ENCODE measurements at places on chromosomes 5 and 9.

DNA sequence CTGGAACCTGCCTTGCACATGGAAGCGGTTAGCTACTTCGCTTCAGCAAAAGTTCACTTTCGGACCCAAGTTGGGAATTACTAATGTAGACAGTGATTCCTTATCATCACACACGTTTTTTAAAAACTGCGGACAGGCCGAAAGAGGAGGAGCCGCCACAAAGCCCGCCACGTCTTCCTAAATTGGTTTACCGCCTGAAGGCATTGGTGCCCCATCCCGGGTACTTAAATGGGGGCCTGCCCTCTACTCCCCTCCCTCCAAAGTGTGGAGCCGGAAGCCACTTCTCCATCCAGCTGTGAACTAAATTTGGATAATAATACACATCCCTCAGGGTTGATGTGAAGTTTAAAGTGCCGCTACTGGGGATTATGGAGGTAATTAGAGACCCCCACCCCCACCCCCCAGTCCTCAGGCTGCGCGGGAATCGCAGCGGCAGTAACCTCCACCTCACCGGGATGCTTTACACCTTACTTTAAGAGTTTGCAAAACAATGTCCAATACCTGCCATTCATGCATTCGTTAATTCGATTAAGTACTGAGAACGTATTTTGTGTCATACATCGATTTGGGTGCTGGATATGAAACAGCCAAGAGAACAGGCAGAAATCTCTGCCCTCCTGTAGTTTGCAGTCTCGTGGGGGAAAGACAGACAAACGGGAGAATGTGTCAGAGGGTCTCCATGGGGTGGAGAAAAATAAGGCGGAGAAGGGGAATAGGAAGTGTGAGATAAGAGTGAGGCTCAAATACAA is 937 bp upstream of the MACROH2A1 start:
- DNase-seq: no peak

GRCh38 chr9:92965061-92965758 is 17.9 kb downstream of the FGD3 start:
- no peak for DNase-seq

DNA sequence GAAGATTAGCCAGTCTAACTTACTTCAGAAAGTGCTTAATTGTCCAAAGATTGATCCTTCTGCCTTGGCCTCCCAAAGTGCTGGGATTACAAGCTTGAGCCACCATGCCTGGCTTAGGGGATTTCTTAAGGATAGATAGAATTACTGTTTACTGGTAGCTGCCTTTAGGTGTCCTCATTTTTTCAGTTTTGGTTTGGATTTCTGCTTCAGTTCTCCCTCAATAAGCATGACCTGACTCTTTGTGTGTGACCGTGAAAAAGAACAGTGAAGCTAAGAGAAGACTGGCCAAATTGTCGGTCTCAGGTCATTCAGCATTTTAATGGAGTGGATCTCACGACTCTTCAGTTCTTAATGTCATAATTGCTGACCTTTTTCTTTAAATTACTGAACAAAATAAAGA is 22.9 kb upstream of the CMYA5 start:
- DNase-seq: no peak

DNA sequence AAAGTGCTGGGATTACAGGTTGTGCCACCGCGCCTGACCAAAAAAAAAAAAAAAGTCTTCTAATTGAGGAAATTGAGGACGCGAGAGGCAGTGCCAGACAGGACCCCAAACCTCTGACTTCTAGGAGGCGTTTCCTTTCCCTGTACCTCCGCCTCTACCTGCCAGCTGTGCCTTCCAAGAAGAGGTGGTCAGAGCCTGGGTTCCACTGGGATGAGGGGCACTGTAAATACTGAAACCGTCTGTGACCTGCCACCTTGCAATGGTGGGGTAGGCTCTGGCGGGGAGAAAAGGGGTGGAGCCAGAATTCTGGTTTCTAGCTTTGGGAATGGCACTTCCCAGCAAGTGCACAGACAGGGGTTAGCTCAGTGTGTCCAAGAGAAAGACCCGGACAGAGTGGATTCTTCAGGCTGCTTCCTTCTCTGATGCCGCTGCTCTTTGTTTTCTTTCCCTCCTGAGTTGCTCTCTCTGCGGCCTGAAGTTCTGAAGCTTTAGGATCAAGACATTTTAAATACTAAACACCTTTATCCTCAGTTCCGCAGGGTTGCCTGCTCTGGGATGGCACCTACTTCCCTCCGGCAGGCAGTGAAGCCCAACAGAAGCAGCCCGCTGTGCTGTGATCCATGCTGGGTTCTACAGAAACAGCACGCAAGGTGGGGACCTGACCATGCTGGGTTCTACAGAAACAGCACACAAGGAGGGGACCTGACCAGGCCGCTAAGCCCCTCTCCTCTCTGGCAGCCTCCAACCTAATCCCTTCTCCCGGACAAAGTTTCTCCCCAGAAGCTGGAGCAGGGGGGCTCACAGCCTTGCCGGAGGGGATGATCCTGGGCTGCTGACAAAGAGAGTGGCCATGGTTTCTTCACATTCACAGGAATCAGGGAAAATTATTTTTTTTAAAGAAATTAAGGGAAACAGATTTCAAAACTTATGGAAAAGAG is 65.2 kb downstream of the OTULIN start:
- DNase-seq: no peak

- no peak for DNase-seq
These were observed 627.9 kb upstream of the ST8SIA4 start for GRCh38 chr5:101531026-101531425.

- peak; percentile 75 for DNase-seq
These were observed 348.0 kb downstream of the SEMA5A start for GRCh38 chr5:9197881-9198260.

DNA sequence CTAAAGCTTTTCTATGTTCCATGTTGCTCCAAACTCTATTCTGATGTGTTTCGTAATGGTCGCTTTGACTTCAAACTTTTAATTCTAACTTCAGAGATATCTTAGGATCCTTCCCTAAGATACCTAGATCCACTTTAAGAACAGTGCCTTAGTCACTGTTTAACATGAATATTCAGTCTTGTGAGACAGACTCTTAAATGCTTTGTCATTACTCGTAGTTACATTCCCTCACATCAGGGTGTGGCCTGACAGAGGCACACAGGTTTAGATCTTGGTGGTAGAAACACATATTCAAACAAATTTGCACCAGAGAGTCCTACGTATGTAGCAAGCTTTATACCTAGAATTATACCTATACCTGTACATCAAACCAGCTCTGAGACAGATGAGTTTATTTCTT is 687.0 kb upstream of the C9orf72 start:
- no peak for DNase-seq

GRCh38 chr9:18606846-18607245 is 132.9 kb downstream of the ADAMTSL1 start:
- DNase-seq: peak; percentile 72

- peak; percentile 89 for DNase-seq
These were observed 46.7 kb downstream of the GDNF start for GRCh38 chr5:37792975-37793631.

GRCh38 chr5:168467755-168468330 is 18.4 kb upstream of the RARS1 start:
- DNase-seq: no peak

GRCh38 chr9:72952381-72952690 is 517 bp downstream of the ALDH1A1 start:
- no peak for DNase-seq

DNA sequence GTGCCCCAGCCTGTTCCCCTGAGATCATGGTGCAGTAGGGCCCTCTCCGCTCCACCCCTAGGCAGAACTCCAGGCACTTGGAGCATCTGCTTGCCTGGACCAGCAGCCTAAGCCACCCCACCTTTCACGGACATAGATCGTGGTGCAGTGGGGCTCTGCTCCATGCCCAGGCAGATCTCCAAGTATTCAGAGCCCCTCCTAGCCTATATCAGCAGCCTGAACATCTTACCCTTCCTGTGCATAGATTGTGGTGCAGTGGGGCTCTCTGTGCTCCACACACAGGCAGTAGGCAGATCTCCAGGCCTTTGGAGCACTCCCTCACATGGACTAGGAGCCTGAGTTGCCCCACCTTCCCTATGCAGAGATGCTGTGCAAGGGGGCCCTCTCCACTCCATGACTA is 103.0 kb downstream of the GLIS3 start:
- no peak for DNase-seq

GRCh38 chr5:37717276-37717612 is 122.6 kb downstream of the GDNF start:
- DNase-seq: no peak

DNA sequence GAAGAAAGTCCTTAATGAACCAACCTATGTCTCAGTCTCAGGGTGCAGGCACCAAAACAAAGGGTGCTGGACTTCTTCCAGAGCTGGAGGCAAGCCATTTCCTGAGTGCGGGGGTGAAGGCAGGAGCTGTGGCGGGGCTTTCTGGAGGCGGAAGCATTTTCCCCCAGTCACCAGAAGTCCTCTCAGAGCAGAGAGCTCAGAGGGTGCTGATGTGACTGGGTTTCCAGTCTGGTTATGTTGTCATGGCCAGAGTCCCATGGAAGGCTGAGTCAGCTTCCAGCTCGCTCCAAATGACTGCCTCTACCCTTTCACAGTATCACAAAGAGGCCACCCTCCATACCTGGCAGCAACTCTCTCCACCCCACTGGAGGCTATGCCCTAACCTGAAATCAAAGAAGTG is 86.0 kb downstream of the TRPC7 start:
- no peak for DNase-seq

- DNase-seq: peak; percentile 60
These were observed 2.9 kb upstream of the CNTRL start for GRCh38 chr9:121071756-121072421.

GRCh38 chr5:147098233-147098790 is 136.5 kb upstream of the STK32A start:
- peak; percentile 56 for DNase-seq

- DNase-seq: peak; percentile 27
These were observed 2.5 kb downstream of the EGFL7 start for GRCh38 chr9:136665111-136665703.

DNA sequence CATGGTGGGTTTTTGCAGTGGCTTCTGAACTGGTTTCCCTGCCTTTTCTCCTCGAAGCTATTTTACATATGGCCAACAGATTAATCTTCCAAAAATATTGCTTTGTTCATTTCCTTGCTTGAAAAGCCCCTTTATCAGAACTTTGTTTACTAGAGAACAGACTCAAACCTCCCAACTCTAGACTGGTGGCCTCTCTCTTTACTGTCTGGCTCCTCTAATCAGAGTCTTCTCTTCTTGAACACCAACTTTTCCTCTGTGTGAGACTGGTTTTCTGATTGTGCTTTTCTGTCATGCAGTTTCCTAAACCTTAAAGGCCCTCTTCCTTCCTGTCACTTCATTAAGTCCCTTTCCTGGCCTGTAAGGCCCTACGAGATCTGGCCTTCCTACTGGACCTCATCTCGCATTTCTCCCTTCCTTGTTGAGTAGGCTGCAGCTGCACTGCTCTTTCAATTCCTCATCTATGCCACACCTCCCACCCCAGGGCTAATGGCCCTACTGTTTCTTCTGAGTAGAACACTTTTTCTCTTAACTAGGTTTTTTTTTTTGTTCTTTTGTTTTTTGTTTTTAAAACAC is 5.7 kb downstream of the C9orf43 start:
- DNase-seq: no peak

- no peak for DNase-seq
These were observed 359.7 kb downstream of the MLLT3 start for GRCh38 chr9:20262611-20263010.

GRCh38 chr5:146203872-146204192 is 427 bp downstream of the RBM27 start:
- no peak for DNase-seq

GRCh38 chr5:158375531-158375930 is 516.6 kb upstream of the CLINT1 start:
- DNase-seq: no peak

DNA sequence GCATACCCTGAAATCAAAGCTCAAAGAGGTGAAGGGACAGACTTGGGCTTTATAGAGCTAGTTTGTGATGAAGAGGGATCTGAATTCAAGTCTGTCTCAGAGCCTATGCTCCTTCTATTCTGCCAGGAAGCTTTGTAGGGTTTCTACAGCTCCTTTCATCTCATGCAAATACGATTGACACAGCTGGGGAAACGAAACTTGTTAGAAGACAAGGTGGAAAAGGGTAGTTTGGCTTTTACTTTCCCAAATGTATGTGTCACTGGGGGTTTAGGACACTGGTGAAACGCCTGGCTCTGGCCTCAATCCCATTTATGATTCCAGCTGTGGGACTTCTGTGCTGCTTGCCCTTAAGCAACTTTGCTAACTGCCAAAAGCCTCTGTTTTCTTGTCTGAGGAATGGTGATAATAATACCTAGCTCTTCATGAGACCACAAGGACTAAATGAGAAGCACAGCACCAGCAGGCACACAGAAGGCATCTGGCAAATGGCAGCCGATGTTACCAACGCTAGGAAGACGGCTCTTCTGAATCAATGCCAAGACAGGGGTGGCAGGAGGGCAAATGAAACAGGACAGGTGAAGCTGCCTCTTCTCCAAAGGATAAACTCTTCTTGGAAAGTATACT is 70.3 kb upstream of the EQTN start:
- no peak for DNase-seq

- no peak for DNase-seq
These were observed 2.1 kb downstream of the SLC9A3 start for GRCh38 chr5:522116-522515.

GRCh38 chr5:171477101-171477500 is 57.7 kb downstream of the FGF18 start:
- DNase-seq: no peak

DNA sequence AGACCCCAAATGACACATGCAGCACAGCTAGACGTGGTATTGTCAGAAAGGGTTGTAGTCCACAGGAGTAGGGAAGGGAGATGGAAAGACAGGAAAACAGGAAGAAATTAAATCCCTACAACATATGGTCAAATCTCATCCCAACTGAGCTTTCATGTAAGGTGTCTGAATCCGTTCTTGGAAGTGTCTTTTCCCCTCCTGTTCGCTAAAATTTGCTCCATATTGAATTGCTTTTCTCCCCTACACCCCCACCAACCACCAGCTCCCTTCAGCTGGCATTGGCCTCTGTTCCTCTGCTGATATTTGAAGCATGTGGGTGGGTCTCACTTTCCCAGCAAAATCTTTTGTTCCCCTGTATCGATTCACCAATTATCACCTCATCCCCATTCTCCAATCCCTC is 376.2 kb upstream of the WWC1 start:
- no peak for DNase-seq

GRCh38 chr9:96871176-96871575 is 16.9 kb upstream of the ZNF782 start:
- no peak for DNase-seq
